ENCODE measurements at places on chromosomes 4 and X. TPM values are rescaled to one million over a fixed set of nuclear protein-coding genes. Genes with fewer than 3 reads are reported as not detected.
A peak's percentile ranks its signal among the peaks of the same experiment; 100 is the strongest.

GRCh38 chrX:129099207-129099606 lies 424.1 kb downstream of the SMARCA1 start:
- DNase-seq: no peak

DNA sequence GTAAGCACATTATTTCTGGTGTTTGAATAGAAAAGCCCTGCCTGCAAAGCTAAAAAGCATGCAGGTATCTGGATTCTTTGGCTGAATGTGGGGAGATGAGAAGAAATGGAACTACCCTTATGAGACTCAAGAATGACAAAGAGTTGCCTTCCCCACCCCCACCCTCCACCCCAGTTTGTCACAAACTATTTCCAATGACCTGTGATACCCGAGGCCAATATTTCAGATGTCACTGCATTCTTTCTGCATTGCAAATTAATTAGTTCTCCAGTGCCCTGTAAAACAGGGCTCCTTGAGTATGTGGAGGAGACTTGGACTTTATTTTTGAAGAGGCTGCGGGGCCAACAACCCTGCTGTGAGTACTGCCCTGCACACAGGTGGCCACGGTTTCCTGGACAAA lies 116.4 kb downstream of the ZNF827 start:
- DNase-seq: no peak

DNA sequence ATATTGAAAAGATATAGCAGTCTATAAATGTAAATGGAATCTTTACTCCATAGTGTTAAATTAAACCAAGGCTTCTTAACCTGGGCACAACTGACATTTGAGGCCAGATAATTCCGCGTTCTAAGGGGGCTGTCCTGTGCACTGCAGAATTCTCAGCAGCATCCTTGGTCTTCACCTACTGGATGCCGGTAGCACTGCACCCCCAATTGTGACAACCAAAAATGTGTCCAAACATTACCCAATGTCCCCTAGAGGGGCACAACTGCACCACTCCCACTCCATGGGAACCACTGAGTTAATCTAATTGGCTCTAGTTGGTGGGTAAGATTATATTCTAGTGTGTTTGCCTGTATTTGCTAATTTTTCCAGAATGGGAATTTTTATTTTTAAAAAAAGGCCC lies 16.6 kb downstream of the AP1S2 start:
- DNase-seq: peak; percentile 4

DNA sequence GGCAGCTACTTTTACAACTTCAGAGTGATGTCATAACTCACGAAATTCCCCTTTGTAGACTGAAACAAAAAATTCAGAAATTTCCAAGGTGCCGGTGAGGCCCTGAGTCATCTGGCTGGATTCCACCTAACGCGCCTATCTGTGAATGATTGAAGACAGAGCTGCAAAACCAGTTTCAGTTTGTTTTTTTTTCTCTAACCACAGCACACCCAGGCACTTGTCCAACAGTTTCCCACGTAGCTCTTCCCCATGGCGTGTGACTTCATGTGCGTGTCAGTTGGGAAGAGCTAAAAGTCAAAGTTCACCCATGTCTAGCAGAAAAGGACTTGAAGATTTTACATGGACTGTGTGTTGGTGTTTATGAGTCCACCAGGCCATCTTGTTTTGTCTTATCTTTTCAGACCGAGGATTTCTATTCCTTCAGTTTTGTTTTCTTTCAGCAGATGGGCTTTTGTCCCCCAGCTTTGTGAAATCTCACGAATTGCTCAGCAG lies 16.4 kb downstream of the TCEANC start:
- DNase-seq: peak; percentile 52

- DNase-seq: no peak
These were observed 33.3 kb downstream of the APBB2 start for GRCh38 chr4:41181037-41181436.

- DNase-seq: peak; percentile 38
These were observed 97.5 kb upstream of the ZNF518B start for GRCh38 chr4:10554694-10555093.

DNA sequence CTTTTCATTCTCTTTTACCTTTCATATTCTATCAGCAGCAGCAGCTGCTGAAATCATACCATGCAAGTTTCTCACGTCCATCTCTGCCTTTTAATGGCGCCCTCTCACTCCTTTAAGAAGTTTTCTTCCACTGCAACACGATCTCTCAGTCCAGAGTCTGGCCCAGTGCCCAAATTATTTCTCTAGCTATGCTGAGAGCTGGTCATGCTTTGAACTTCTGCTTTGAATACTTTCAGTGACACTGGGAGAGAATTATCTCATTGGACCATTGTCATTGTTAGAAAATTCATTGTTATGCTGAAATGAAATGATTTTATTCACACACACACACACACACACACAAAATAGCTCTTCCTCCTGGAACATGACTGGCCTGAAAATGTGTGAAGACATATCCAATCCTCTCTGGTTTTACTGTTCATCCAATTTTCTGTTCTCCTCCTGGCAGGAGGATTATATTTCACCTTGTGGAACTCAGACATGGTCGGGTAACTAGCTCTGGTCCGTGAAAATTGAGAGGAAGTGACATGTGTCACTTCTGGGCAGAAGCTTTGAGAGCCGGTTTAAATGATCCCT lies 1.3 kb upstream of the PDHA1 start:
- DNase-seq: no peak

GRCh38 chrX:28581522-28581921 lies 5.7 kb upstream of the IL1RAPL1 start:
- DNase-seq: no peak

GRCh38 chrX:17831255-17831654 lies 29.8 kb downstream of the RAI2 start:
- no peak for DNase-seq

DNA sequence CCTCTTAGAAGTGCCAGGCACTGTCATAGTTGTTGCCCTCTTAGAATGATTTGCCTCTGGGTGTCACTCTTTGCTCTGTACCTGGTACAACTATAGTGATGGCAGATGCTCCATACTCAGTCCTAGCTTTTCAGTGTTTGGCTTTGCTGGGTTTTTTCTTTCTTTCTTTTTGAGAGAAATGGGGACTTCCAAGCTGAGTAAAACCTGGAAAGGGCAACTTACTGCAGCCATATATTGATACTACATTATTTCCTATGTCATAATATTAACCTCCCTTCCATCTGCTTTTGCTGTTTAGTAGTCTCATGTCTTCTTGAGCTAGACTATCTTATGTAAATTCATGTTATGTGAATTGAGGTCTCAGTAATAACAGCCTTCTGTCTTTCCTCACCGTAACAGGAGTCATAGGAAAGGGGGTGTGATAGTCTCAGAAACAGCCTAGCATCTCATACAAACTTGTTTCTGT lies 49.0 kb downstream of the NIPAL1 start:
- no peak for DNase-seq

- DNase-seq: peak; percentile 44
These were observed 46.0 kb upstream of the TMPRSS11F start for GRCh38 chr4:68175562-68176155.

DNA sequence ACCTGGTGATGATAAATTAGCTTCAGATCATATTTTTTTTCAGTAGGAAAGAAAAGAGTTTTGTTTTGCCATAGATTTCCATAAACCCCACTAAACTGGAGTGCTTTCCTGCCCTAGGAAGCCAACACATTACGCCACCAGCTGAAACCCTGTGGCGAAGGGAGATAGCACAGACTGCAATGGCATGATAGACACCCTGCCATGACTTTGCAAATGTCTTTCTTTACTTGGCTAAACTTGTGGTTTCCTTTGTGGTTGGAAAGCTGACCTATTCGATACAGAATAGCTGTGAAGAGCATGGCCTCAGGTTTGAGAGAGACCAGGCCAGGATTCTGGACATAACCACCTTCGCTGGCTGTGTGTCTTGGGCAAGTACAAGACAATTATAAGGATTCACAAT lies 19.1 kb downstream of the MFAP3L start:
- no peak for DNase-seq

DNA sequence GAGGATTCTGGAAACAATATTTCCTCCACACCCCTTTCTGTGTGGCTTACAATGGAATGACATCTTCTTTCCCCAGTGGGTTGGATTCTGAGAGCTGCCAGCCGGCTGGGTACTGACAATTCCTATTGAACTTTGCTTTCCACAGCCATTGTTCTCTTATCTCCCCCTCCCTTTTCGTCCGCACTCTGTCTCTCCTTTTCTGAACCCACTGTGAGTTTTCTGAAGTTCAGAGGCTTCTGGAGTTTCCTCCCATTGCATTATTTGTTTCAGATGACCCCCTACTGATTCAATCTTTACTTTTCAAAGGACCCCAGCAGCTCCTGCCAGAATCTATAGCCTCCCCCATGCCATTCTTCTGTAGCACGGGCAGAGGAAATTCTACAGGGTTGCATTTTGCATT lies 10.4 kb downstream of the SMPX start:
- no peak for DNase-seq

DNA sequence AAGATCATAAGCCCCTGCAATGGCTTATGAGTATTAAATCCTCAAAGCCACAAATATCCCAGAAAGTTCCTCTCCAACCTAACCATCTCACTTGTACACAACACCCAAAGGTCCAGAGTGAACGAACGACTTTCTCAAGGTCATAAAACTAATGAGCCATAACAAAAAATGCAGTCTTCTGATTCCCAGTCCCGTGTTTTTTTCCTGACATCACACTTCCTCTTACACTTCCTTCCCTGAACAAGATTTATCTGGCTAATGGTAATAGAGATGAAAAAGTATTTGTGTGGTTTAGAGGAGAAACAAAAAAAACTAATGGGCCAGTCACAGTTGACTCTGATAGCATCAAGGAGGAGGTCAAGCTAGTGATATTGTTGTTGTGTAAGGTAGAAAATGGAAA lies 99.5 kb upstream of the KLHL13 start:
- no peak for DNase-seq

GRCh38 chrX:113726898-113727297 lies 857.0 kb upstream of the HTR2C start:
- DNase-seq: no peak

DNA sequence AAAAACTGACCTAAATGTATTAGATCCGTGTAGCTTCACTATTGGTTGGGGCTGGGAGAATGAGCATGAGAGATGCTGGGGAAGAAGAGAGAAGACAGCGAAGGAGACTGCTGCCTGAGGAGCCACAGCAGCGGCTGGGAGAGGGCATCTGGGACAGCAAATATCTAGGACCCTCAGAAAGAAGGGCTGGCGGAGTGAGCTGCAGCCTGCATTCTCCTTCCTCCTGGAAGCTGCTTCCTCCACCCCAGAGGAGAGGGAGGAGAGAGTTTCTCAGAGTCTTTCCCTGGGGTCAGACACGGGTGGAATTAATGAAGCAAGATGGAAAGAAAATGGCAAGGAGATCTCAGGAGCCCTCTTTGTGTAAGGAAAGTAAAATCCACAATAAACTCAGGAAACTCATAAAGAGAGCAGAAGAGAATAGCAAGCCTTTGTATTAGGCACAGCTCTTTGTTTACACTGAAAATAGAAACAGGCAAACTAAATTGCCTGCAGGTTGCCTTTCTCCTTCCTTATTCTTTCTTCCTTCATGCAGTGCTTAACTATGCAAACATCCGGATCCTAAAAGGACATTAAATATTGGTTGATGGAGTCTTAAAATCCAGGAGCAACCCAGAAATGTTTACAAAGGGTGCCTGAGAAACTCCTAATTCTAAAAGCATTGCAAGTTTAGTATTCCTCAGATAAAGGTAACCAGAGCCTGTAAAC lies 130.3 kb upstream of the GALNT7 start:
- no peak for DNase-seq

DNA sequence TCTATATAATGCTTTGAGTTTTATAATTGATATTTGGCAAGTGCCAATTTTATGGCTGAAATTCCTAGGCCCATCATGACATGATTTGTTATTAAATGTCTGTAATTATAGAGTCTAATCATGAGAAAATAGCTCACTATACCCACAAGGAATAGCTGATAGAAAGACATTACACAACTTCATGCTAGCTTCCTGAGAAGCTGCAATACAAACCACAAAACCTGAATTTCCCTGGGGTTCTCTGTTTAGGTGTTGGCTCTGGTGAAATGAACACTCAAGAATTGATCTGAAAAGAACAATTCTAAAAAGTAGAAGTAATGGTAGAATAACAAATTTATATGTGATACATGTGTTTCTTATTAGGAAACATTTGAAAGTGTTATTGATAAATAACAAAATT lies 169.6 kb downstream of the GASK1B start:
- no peak for DNase-seq

DNA sequence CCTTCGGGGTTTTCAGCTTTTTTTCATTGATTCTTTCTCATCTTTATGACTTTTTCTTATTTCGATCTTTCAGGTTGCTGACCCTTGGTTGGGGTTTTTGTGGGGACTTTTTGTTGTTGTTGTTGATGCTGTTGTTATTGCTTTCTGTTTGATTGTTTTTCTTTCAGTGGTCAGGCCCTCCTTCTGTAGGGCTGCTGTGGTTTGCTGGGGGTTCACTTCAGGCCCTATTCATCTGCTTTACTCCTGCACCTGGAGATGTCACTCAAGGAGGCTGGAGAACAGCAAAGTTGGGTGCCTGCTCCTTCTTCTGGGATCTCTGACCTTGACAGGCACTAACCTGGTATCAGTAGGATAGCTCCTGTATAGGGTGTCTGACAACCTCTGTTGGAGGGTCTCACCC lies 39.9 kb upstream of the PCDH18 start:
- DNase-seq: no peak

- DNase-seq: no peak
These were observed 127.3 kb downstream of the AFAP1 start for GRCh38 chr4:7812231-7812857.

GRCh38 chrX:154486396-154487207 lies at the start of gene UBL4A:
Gene UBL4A, minus strand, starts transcription at chrX:154486615. Its CDS starts 31 bp downstream, at chrX:154486584.
- DNase-seq: no peak

DNA sequence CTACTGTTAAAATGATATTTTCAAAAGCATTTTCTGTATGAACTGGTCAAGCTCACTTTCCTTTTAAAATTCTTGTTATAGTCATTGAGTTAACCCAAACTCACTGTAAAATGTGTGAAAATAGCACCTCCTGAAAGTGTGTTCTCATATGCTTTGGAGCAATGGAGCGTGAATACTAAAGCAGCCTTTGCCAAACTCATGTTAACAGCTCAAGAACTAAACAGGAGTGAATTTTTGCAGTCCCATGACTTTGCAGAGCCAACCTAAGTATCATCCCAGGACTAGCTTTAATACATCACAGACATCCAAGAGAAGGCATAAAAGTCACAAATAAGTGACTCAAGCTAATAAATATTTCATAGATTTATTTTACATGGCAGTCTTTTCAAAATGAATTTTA lies 2.3 kb downstream of the AMMECR1 start:
- no peak for DNase-seq

DNA sequence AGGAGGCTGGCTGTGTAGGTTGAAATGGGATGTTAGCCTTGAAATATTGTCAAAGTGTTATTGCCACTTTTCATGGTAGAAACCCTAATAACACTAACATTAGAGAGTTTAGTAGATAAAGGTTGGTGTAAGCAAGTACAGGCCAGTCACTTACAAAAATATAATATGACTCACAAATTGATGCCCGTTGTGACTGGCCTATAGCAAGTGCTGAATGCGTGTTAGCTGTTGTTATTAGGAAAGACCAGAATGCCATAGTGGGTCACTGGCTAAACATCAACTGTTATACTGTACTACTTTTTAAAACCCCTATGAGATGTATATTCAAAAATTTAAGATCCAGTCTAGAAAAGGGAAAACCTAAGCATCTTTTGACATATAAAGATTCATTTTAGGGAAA lies 20.4 kb upstream of the GDPD2 start:
- no peak for DNase-seq

PCSK1N gene
- total RNA-seq: 5.1 TPM

DCAF16 gene
- total RNA-seq: 46.1 TPM

NXF2 gene
- not detected for total RNA-seq

BRS3 gene
- total RNA-seq: not detected

TMPRSS11A gene
- not detected for total RNA-seq

CLCN5 gene
- 27.3 TPM for total RNA-seq

TMPRSS11D gene
- not detected for total RNA-seq

ITM2A gene
- not detected for total RNA-seq

F8A3 gene
- total RNA-seq: 0.24 TPM

GRID2 gene
- not detected for total RNA-seq

Measured in HepG2 (cell line).